ENCODE measurements at places on chromosomes 11 and 22. TPM values are rescaled to one million over a fixed set of nuclear protein-coding genes. Genes with fewer than 3 reads are reported as not detected.

Gene DEUP1
- total RNA-seq, result not detected

Gene ATG16L2
- 6.2 TPM for total RNA-seq

Gene USP2
- total RNA-seq, result not detected

Gene OR2AG2
- under 0.01 TPM for total RNA-seq

Gene C22orf31
- not detected for total RNA-seq

Gene KCNE3
- 0.37 TPM for total RNA-seq

Gene CCDC15
- total RNA-seq, result 3.3 TPM

Gene APOL4
- total RNA-seq, result 1.8 TPM

Gene IFITM10
- 0.73 TPM for total RNA-seq

Gene CALCB
- not detected for total RNA-seq

Gene CLDN25
- total RNA-seq, result not detected

Gene SULT4A1
- total RNA-seq, result not detected

Gene PLET1
- total RNA-seq, result not detected

Gene DTX4
- total RNA-seq, result 0.59 TPM

All from subcutaneous preadipocyte (primary cell).